ENCODE measurements at places on chromosomes 5 and 9. TPM values are rescaled to one million over a fixed set of nuclear protein-coding genes. Genes with fewer than 3 reads are reported as not detected.

EQTN gene
- total RNA-seq, result not detected

FAM219A gene
- total RNA-seq, result 20.2 TPM

AFAP1L1 gene
- total RNA-seq, result 6.8 TPM

FAM169A gene
- total RNA-seq, result 1.1 TPM

GRCh38 chr5:855771-856530, 5.2 kb upstream of the ZDHHC11 start:
- H3K27me3 ChIP-seq, result no peaks in the 10 kb centered on the region
- H3K27ac ChIP-seq, result no peak overlapping the region
- no peak for DNase-seq
- H3K36me3 ChIP-seq, result no peaks in the 10 kb centered on the region

DNA sequence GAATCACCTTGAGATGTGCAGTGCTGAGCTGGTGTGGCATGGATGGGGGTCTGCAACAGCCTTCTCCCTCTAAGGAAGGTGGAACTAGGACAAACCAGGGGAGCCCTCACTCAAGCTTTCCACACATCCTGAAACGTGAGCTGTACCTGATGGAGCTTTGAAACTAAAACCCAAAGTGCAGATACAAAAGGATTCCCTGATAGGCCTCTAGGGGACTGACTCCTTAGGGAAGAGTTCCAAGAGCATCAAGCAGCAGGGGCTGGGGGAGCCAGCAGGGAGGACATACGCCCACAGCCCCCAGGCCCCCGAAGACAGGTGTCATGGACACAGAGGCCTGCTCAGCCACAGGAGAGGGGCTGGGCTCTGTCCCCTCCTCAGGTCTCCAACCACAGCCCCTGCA, 17.7 kb downstream of the ARHGEF37 start:
- peaks cover 12% of the 10 kb centered on the region for H3K36me3 ChIP-seq
- H3K4me3 ChIP-seq, result no peak overlapping the region
- H3K27ac ChIP-seq, result no peak overlapping the region

- H3K27ac ChIP-seq, result no peak overlapping the region
- no peaks in the 10 kb centered on the region for H3K4me1 ChIP-seq
- H3K36me3 ChIP-seq, result no peaks in the 10 kb centered on the region
- no peak for DNase-seq
- no peaks in the 10 kb centered on the region for H3K27me3 ChIP-seq
These were observed 41.2 kb upstream of the RAPGEF1 start for GRCh38 chr9:131781069-131781468.

GRCh38 chr5:66004216-66004615, 77.8 kb downstream of the ERBIN start:
- H3K4me1 ChIP-seq, result no peaks in the 10 kb centered on the region
- no peak overlapping the region for H3K27ac ChIP-seq
- H3K27me3 ChIP-seq, result no peaks in the 10 kb centered on the region
- no peak overlapping the region for H3K4me3 ChIP-seq

- H3K36me3 ChIP-seq, result no peaks in the 10 kb centered on the region
- no peaks in the 10 kb centered on the region for H3K4me1 ChIP-seq
- no peak overlapping the region for H3K27ac ChIP-seq
- no peaks in the 10 kb centered on the region for H3K27me3 ChIP-seq
- H3K4me3 ChIP-seq, result no peak overlapping the region
These were observed 109.6 kb downstream of the ADAMTS2 start for GRCh38 chr5:179235416-179236400.

- H3K4me1 ChIP-seq, result peaks cover 8% of the 10 kb centered on the region
- H3K4me3 ChIP-seq, result no peak overlapping the region
- H3K36me3 ChIP-seq, result no peaks in the 10 kb centered on the region
These were observed 214.9 kb downstream of the ADAMTSL1 start for GRCh38 chr9:18688581-18689565.

GRCh38 chr9:131892162-131892707, 152.4 kb upstream of the RAPGEF1 start:
- peaks cover 6% of the 10 kb centered on the region for H3K36me3 ChIP-seq
- H3K27ac ChIP-seq, result no peak overlapping the region
- no peak for DNase-seq
- no peaks in the 10 kb centered on the region for H3K27me3 ChIP-seq
- H3K4me3 ChIP-seq, result no peak overlapping the region
- peaks cover 24% of the 10 kb centered on the region for H3K4me1 ChIP-seq

- H3K27ac ChIP-seq, result no peak overlapping the region
- H3K4me1 ChIP-seq, result peaks cover 6% of the 10 kb centered on the region
- no peaks in the 10 kb centered on the region for H3K36me3 ChIP-seq
- H3K4me3 ChIP-seq, result no peak overlapping the region
- no peaks in the 10 kb centered on the region for H3K27me3 ChIP-seq
These were observed 15.8 kb upstream of the NIPAL4 start for GRCh38 chr5:157444224-157444623.

GRCh38 chr9:128607642-128608350, 48.9 kb downstream of the DYNC2I2 start:
- peak overlapping the region; percentile 86 for H3K27ac ChIP-seq
- no peak overlapping the region for H3K4me3 ChIP-seq
- peaks cover 19% of the 10 kb centered on the region for H3K4me1 ChIP-seq
- H3K27me3 ChIP-seq, result no peaks in the 10 kb centered on the region
- peak; percentile 78 for DNase-seq

DNA sequence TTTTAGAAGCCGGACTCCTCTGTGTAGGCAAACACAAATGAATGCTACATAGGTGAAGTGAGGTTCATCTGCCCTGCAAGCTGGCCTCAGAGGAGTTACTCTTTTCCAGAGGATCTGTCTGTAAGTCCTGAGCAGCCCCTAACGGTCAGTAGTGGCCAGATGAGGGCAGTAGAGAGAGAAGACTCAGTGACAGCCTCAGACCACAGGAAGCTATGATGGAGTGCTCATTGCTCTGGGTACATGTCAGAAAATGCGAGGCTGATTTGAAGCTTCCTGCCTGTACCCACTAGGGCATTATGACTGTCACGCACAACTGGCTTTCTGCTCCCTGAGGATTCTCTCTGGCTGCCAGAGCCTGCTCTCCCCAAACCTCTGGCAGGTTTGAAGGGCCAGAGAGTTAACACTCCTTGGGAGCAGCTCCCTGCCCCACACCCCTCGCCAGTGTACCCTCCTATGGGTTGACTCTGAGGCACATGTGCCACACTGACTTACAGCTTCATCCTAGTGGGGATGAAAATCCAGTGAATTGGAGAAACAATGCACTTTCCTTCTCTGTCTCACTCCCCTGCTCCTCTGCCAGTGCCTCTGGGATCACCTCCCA, 141.5 kb downstream of the GABRG2 start:
- no peak overlapping the region for H3K4me3 ChIP-seq
- DNase-seq, result no peak
- H3K27me3 ChIP-seq, result no peaks in the 10 kb centered on the region
- H3K27ac ChIP-seq, result no peak overlapping the region
- H3K36me3 ChIP-seq, result no peaks in the 10 kb centered on the region

GRCh38 chr5:87400305-87400899, 12.3 kb downstream of the CCNH start:
- peaks cover 26% of the 10 kb centered on the region for H3K36me3 ChIP-seq
- no peak overlapping the region for H3K4me3 ChIP-seq
- H3K4me1 ChIP-seq, result peaks cover 7% of the 10 kb centered on the region
- DNase-seq, result no peak
- no peak overlapping the region for H3K27ac ChIP-seq

DNA sequence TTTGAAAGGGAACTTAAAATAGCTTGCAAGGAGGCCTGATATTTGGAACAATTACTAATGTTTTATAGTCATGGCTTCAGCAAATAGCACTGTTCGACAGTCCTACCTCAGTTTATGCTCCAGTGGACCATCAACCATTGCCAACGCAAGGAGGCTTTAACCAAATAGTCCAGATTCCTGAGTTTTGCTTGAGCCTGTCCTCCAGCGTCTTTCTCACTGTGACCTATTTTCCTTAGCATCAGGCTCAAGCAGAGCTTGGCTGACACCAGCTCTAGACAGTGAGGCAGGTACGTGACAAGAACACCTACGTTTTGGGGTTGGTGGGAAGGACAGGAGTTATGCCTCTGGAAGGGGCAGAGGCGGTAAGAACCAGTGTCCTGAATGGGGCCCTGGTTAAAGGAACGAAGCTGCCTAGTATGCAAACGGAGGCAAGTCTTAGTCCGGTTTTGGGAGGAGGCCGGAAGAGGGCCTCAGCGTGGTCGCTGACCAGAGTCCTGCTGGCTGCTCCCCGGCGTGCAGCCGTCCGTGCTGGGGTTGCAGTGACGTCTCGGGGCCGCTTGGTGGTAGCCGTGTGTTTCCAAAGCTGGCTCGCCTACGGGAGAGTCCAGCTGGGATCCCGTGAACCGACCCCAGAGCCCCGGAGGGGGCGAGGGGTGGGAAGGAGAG, 998 bp upstream of the FGF18 start:
- DNase-seq, result peak; percentile 22
- H3K27ac ChIP-seq, result no peak overlapping the region
- H3K4me3 ChIP-seq, result peak overlapping the region; percentile 70
- H3K36me3 ChIP-seq, result no peaks in the 10 kb centered on the region

DNA sequence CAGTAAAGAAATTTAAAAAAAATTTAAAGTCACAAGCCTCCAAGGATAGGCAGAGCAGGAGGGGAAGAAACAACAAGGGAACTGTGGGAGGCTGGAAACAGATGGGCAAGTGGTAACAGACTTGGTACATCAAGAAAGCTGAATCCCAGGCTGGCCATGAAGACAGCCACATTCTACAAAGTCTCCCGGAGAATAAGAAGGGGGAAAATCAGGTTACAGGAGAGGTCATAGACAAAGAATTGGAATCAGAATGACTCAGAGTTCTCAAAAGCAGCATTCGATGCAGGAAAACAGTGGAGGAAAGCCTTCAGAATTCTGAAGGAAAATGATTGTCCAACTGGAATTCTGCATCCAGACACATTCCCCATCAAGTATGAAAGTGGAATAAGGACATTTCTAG, 129.7 kb downstream of the ADAMTS2 start:
- H3K27me3 ChIP-seq, result no peaks in the 10 kb centered on the region
- DNase-seq, result no peak
- H3K36me3 ChIP-seq, result no peaks in the 10 kb centered on the region
- no peak overlapping the region for H3K4me3 ChIP-seq

GRCh38 chr9:94818178-94818541, 91.7 kb downstream of the AOPEP start:
- DNase-seq, result no peak
- H3K36me3 ChIP-seq, result no peaks in the 10 kb centered on the region
- H3K4me3 ChIP-seq, result no peak overlapping the region
- H3K27ac ChIP-seq, result peak overlapping the region; percentile 82
- no peaks in the 10 kb centered on the region for H3K27me3 ChIP-seq
- peaks cover 28% of the 10 kb centered on the region for H3K4me1 ChIP-seq

- H3K4me1 ChIP-seq, result peaks cover 38% of the 10 kb centered on the region
- no peaks in the 10 kb centered on the region for H3K36me3 ChIP-seq
- DNase-seq, result no peak
- H3K4me3 ChIP-seq, result no peak overlapping the region
- H3K27me3 ChIP-seq, result no peaks in the 10 kb centered on the region
- peak overlapping the region; percentile 99 for H3K27ac ChIP-seq
These were observed 1.4 kb upstream of the GLIS3 start for GRCh38 chr9:4301296-4301695.

DNA sequence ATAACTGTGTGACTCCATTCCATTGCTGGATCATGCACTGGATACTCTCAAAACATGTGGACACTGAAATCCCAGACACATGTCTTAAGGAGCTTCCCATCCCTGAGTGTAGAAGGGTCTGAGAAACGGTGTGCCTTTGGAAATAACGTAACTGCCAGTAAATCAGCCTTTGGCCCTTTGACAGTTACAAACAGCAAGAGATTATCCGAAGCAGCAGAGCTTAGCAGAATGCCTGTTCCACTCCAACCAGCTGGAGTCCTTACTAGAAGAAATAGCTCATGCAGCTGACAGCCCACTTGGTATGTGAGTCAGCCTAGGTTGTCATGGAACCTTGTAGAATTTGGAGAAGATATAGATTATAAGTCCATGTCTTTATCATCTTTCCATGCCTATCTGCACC, 7.0 kb downstream of the TMEM252 start:
- no peak overlapping the region for H3K4me3 ChIP-seq
- no peak overlapping the region for H3K27ac ChIP-seq
- H3K36me3 ChIP-seq, result peaks cover 6% of the 10 kb centered on the region
- peaks cover 20% of the 10 kb centered on the region for H3K4me1 ChIP-seq

- no peak overlapping the region for H3K4me3 ChIP-seq
- H3K27ac ChIP-seq, result no peak overlapping the region
- H3K4me1 ChIP-seq, result no peaks in the 10 kb centered on the region
- H3K27me3 ChIP-seq, result no peaks in the 10 kb centered on the region
- no peaks in the 10 kb centered on the region for H3K36me3 ChIP-seq
These were observed 282.9 kb upstream of the ANKRD55 start for GRCh38 chr5:56516035-56516434.

GRCh38 chr5:143229426-143229895, 174.0 kb downstream of the NR3C1 start:
- no peak overlapping the region for H3K4me3 ChIP-seq
- DNase-seq, result no peak
- H3K4me1 ChIP-seq, result no peaks in the 10 kb centered on the region
- no peaks in the 10 kb centered on the region for H3K27me3 ChIP-seq
- no peak overlapping the region for H3K27ac ChIP-seq
- H3K36me3 ChIP-seq, result no peaks in the 10 kb centered on the region

GRCh38 chr9:114746591-114747346, 59.1 kb downstream of the TNFSF15 start:
- H3K4me1 ChIP-seq, result peaks cover 9% of the 10 kb centered on the region
- no peak for DNase-seq
- no peaks in the 10 kb centered on the region for H3K27me3 ChIP-seq

GRCh38 chr5:101995585-101995984, 300.5 kb downstream of the SLCO4C1 start:
- no peaks in the 10 kb centered on the region for H3K27me3 ChIP-seq
- no peak overlapping the region for H3K4me3 ChIP-seq

DNA sequence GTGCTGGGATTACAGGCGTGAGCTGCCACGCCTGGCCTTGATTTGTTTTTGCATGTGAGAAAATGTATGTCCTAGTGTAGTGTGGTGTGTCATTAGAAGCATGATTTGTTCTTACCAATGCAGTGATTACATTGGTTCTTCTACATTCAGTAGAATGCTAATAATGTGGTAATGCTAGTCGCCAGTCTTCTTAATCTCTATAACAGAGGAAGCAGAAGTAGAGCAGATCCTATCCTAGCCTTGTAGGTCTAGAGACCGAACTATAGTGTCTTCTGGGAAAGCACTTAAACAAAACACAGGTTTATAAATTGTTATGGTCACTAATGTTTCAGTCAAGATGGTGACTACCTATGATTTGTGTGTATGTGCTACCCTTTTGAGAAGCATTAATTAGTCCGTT, 197.5 kb upstream of the DMRT1 start:
- no peaks in the 10 kb centered on the region for H3K36me3 ChIP-seq
- peaks cover 46% of the 10 kb centered on the region for H3K4me1 ChIP-seq
- H3K27ac ChIP-seq, result peak overlapping the region; percentile 76

DNA sequence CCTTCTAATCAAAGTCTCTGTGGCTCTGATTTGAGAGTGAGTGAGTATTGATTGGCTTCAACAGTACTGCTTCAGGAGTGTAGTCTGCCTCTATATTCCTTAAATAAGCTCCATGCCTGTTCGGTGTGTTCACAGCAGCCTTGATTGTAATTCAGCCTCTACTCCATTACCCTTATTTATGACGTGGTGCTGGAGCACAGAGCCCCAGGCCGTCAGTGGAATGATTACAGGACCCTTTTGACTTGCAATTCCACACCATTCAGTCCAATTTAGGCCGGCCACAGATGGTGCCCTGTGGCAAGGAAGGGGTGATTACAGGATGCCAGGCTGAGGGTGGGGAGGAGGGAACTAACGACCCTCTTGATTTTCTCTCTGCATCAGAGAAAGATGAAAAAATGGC, 110.3 kb downstream of the ASTN2 start:
- no peak overlapping the region for H3K27ac ChIP-seq
- no peak for DNase-seq
- H3K4me3 ChIP-seq, result no peak overlapping the region
- H3K27me3 ChIP-seq, result no peaks in the 10 kb centered on the region
- H3K36me3 ChIP-seq, result no peaks in the 10 kb centered on the region
- H3K4me1 ChIP-seq, result no peaks in the 10 kb centered on the region

GRCh38 chr5:104062621-104063377, 500.2 kb upstream of the NUDT12 start:
- H3K27ac ChIP-seq, result no peak overlapping the region
- no peak for DNase-seq
- H3K36me3 ChIP-seq, result no peaks in the 10 kb centered on the region

Measured in thoracic aorta (tissue), 2 donors.